Activated CD4-positive, alpha-beta T cell treated with anti-CD3 and anti-CD28 coated beads, Interleukin-2, amount 50 U/mL, for 1 hour (primary cell): ENCODE measurements at places on chromosomes 12 and 14.

DNA sequence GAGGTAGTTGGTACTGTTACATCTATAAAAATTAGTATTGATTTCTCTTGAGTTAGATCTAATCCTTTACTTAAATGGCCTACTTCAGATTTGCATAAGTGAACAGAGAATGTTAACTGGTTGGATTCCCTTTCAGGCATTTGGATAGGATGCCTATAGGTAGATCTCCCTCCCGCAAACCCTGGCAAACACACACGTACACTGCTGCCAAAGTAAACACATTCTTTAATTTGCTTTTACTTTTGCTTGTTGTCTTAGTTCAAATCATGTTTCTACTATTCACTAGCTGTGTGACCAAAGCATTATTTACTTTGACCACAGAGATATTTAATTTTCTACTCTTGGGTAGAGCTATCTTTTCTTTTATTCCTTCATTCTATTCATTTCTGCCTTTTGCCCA is 936.1 kb upstream of the FBXO33 start:
- no peak for DNase-seq

GRCh38 chr12:95017482-95017881 is 14.0 kb upstream of the NDUFA12 start:
- DNase-seq, result no peak

DNA sequence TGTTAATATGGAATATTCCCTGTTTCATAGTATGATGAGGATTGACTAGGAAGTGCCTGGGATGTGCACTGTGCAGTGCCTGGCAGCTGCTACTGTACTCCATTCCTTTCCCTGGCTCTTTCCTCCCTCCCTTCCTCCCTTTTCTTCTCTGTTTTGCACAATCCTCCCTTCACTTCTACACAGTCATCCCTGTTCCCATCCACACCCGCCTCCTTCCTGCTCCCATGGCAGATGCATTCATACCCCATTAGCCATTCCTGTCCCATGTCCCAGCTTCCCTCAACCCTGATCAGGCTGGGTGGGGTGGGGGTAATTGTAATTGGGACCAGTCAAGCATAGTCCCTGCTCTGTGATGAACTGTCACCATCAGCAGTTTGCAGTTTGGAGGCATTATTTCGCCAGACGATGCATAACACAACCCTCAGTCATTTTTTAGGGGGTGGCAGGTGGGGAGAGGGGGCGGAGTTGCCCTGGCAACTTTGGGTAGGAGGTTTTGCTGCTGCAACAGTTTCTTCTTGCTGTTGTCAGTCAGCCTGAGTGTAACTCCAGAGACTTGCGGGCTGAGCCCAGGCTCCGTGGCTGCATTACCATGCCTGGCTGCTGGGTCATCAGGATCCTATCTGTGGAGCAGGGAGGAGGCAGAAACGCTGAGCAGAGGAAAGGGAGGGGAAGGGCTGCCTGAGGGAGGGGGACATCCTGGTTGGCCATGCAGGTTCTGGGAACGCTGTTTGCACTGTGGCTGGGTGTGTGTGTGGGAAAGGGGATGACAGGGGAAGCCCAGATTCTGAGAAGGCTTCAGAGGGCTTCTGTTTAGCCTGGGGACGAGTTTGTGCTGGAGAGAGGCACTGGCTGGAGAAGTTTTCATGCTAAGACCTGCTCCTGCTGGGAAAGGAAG is 4.1 kb upstream of the KRT84 start:
- DNase-seq, result no peak

DNA sequence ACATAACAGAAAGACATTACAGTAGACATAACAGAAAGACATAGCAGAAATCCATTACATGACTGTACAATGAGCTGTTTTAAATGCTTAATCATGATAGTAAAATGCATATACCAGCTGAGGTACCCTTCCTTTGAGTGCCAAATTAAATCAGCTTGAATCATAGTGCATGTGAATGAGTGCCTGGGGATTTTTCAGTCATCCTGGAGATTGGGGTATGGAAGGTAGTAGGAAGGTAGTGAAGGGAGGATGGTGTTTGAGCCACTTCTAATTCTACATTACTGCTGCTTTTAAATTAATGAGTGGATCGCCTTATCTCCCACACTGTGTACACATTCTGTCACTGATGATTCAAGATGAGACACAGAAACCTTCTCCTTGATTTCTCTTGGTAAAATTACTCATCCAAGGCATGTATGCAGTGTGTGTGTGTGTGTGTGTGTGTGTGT is 534.2 kb downstream of the LRFN5 start:
- DNase-seq, result no peak

- DNase-seq, result no peak
Observed at GRCh38 chr12:5620896-5621295, 189.0 kb downstream of the NTF3 start.

- DNase-seq, result no peak
Observed at GRCh38 chr14:69114763-69115162, 38.2 kb downstream of the DCAF5 start.

DNA sequence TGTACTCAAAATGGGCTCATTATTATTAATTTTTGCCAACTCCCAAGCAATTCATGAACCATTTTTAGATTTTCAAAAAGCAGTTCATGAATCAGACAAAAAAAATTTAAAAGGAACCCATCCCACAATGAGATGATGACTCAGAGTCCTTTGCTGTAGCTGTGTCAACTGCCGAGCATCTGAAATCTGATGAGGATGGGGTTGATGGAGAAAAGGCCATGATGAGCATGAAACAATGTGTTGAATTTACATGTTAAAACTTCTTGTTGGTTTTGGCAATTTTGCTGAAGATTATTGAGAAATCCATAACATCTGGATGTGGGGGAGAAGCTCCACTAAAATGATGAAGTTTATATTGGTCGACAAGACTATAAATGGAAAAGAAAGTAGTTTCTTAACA is 378.0 kb downstream of the FOXG1 start:
- DNase-seq, result no peak

DNA sequence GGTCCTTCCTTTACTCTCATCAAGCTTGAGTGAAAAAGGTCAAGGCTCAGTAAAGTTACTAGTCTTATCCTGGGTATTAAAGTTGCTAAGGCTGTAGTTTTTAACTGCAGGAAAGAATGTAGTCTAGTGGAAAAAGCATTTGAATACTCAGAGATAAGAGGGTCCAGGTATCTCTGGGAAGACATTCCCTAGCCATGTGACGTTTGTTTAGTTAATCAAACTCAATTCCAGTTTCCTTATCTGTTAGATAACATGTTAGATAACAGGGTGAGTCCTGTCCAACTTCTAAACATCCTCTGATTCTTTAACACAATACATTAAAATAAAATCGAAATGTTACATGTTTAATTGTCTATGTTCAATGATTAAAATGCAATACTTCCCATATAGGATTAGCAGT is 720.7 kb upstream of the LMO3 start:
- DNase-seq, result no peak

DNA sequence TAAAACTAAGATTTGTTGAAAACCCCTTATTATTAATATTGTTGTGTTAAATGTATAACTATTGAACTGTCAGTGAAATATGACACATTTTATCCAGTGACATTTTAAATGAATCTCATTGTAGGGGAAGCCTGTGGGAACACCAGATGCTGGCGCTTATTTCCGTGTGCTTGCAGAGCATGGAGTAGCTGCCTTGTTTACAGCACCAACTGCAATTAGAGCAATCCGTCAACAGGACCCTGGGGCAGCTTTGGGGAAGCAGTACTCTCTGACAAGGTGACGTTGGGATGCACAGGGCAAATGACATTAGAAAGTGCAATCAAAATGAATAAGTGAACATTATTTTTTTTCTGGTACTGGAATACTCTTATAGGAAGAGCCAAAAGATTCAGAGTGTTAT is 96.8 kb downstream of the ACSS3 start:
- no peak for DNase-seq

GRCh38 chr12:56017181-56017580 is 3.7 kb upstream of the IKZF4 start:
- no peak for DNase-seq

DNA sequence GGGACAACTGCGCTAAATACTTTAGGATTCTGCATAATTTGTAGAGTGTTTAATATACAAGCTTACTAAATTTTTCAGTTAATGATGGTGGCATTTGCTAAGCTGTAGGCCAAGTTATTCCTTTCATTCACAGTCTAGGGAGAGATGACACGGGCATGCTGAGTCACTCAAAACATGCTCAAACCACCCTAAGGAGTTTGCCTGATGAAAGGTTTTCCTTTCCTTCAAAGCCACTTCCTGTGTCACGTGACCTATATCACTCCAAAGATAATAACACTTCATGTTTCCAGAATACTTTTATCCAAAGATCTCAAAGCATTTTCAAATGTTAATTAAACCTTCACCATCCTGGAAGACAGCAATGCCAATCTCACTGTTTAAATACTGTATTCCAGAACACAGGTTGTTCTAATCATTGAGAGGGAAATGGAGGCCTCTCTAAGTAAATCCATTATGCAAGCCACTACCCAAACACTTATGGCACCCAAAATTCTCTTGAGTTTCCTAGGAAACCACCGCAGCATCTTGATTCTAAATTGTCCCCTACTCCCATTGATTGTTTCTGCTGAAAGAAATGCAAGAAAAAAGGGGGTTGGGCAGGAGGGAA is 207.0 kb upstream of the CDKN3 start:
- no peak for DNase-seq

DNA sequence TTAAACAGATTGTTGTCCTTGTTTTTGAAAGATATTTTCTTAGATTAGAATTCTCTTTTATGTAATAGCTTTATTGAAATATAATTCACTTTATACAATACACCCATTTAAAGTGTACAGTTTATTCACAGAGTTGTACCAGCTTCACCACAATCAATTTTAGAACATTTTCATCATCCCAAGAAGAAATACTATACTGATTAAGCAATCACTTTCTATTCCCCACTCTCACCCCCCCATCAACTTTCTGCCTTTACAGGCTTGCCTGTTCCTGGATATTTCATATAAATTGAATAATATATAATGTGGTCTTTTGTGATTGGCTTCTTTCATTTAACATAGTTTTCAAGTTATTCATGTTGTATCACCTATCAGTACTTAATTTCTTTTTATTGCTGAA is 44.4 kb downstream of the ARHGAP5 start:
- no peak for DNase-seq

DNA sequence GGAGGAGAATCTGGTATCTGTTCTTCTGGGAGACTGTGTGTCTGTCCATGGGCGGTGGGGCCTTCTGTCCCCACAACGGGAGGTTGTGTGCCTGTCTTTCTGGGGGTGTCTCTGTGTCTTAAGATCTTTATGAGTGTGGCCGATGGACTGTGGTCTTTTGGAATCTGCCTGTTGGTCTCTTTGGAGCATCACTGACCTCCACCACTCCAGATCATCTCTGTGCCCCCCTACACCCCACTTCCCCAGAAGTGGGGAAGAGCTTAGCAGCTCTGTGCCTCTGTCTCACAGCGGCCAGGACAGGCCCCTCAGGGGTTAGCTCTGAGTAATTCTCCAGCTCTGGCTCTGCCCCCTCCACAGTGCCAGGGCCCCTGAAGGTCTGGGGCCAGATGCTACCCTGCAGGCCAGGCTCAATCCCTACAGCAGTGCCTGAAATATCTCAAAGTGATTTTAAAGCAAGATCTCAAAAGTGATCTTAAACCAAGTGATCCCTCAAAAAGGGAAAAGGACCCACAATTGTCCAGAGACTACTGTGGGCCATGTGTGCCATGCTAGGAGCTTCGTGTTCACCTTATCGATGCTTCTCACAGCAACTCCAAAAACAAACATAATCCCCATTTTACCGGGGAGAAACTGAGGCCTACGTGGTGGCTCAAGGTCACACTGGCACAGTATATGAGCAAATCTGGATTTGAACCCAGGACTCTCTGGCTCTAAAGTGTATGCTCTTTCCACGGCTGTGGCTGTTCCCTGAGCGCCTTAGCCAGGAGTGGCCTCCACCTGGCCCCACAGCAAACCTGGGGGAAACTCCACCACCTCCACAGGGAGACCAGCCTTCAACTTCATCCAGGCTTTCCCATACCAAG is 26.0 kb upstream of the KRT78 start:
- no peak for DNase-seq

- no peak for DNase-seq
Observed at GRCh38 chr14:79542121-79542520, 669.2 kb downstream of the DIO2 start.

DNA sequence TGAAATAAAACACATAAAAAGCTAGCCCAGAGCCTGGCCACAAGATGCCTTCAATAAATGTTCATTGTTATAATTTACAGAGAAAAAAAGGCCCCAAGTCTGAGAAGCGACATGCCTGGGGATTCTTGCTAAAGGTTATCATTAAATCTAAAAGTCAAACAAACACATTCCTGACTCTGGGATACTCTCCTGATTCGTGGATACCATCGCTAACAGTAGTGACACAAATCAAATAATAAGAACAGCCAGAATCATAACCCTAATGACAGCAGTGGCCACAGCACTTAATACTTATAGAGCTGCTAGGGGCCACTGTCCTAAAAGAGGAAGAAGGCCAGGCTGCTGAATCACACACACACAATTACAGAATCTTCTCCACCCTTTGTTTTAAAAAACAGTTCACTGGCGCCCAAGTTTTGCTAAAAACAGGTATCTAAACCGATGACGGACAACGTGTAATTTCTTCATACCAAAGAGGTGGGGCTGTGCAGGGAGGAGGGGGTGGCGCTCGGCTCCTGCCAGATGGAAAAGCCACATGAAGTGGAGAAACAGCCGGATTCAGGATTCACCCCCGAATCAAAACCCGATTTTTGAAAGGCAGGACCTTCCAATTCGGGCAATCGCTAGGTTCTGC is 1.2 kb downstream of the CLIP1 start:
- peak; percentile 12 for DNase-seq

DNA sequence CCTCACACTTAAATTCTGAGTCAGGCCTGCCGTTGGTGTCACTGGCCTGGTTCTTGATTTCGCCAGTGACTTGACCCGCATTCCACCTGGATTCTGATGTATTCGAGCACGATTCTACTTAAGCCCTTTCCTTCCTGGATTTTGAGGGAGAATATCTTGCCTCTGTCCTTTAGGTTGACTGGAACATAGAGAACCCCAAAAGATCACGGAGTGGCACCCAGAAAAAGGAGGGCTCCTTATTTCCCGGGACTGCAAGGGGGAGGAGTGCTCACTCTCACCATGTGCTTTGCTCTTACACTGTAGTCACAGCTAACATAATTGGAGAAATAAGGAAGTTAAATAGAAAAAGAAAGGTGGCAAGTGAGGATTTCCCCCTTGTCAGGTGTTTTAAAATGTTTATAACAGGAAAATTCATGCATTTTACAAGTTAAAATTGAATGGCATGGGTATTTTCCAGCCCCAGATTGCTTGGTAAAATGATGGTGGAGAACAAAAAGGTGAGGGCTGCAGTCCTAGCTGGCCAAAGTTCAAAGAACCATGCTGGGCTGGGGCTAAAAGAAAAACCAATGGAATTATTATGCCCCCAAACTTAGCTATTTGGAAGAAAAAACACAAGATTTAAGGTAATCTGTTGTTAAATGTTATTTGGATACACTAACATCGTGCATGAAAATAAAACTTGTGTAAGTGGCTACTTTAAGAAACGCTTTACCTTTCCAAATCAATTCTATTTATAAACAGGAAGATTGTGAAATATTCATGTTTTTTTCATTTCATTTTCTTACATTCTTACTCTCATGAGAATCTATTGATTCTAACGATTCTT is 8.9 kb downstream of the FOXA1 start:
- no peak for DNase-seq

GRCh38 chr14:59332727-59333126 is 132.5 kb downstream of the GPR135 start:
- DNase-seq, result no peak

- no peak for DNase-seq
Observed at GRCh38 chr12:65518771-65519170, 240.3 kb downstream of the MSRB3 start.

- no peak for DNase-seq
Observed at GRCh38 chr12:6635856-6636531, at the start of gene LPAR5. Gene LPAR5, minus strand, starts transcription at chr12:6635959. Its CDS starts 14,711 bp downstream, at chr12:6621248.
